KBM-7 (cell line): ENCODE measurements at places on chromosomes 2 and 18.
A peak's percentile ranks its signal among the peaks of the same experiment; 100 is the strongest.

GRCh38 chr2:29420999-29421782, 306.0 kb downstream of the CLIP4 start:
- DNase-seq = no peak

DNA sequence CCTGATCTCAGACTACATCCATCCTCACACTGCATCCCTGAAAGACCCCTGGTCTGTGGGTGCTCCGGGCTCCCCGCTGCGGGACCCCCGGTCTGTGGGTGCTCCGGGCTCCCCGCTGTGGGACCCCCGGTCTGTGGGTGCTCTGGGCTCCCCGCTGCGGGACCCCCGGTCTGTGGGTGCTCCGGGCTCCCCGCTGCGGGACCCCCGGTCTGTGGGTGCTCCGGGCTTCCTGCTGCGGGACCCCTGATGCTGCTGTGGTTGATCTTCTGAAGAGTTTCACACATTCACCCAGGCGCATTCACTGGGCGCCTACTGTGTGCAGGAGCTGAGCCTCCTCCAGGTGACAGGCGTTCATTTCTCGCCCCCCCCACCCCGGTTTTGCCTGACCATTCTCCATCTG, 162.7 kb upstream of the SALL3 start:
- DNase-seq = no peak

DNA sequence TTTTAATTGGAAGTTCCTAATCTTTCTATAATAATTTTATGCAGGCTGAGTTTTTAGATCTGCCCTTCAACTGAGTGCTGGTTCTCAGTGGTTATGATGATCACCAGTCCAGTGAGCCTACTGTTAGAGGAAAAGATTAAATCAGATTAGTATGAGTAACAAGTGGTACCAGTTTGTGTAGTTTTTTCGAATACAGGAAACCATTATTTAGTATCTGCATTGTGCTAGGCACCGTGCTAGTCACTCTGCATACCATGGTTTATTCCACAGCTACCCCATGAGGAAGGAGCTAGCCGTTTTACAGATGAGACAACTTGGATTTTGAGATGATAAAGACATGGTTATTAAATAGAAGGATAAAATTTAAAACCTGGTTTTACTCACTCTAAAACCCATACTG, 6.1 kb downstream of the PSMD1 start:
- no peak for DNase-seq

- DNase-seq = no peak
These were observed 32.3 kb upstream of the OLA1 start for GRCh38 chr2:174280596-174280995.

- peak; percentile 25 for DNase-seq
These were observed 392.4 kb downstream of the TXNL1 start for GRCh38 chr18:56245866-56246580.

- DNase-seq = no peak
These were observed 438.2 kb downstream of the NBAS start for GRCh38 chr2:15122915-15123314.

DNA sequence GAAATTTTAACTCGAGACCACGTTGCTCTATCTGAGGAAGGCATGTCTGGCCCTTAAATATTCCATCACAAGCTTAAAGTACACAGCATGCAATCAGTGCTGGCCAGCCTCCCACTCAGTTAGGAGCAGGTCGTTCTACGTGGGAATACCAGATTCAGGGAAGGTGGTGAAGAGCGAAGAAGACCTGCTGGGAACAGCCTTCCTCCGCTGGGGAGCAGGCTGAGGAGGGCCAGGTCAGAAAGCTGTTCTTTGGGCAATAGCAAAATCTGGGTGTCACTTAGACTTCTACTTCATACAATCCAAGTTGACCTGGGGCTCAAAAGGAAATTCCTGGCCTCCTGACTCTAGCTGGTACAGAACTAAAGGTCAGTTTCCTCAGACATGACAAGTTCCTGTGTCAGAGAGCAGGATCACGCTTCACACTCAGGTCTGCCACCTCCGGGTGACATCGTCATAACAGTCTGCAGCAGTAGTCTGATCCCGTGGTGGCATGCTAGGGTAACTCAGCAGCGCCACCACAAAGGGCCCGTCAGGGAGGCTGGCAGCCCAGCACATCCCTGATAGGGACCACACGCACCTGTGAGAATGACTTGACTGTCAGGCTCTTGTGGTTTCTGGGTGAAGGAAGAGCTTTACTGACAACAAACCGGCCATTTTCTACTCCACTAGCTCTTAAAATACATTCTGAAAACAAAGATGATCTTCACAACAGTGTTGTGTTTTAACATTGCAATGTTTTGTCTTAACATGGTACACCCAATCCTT, 35.2 kb upstream of the NAPG start:
- peak; percentile 62 for DNase-seq

- DNase-seq = no peak
These were observed 265.4 kb downstream of the ZNF385B start for GRCh38 chr2:179596018-179596417.

DNA sequence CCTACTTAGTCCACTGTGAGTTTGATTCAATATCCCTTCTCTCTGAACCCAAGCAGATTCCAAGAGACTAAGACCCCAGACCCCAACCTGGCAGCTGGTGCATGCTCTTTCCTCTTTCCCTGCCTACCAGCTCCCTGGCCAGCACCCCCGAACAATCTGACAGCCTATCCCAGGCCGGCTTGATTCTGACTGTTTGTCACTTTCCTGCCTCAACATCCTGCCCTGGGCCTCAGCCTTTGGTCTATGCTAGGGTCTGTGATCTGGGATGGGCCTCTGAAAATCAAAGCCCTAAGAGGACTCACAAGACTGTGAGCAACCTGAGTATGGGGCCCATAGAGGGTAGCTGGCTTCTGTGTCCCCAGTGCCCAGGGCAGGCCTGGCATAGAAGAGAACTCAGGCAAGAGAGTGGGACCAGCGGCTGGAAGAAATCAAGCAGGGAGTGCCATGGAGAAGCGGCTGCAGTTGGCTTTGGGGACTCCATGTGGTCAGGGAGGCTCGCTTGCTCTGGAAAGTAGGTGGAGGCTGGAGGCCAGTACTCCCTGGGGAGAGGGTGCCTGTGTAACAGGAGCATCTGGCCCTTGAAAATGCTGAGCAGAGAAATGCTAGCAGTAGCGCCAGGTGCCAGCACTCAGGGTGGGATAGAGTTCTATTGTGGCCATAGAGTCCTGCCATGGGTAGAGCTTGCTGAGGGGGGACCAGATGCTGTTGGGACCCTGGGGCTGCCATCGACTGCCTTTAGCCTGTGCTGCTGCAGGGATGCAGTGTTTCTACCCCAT, 343.9 kb downstream of the DYSF start:
- no peak for DNase-seq

DNA sequence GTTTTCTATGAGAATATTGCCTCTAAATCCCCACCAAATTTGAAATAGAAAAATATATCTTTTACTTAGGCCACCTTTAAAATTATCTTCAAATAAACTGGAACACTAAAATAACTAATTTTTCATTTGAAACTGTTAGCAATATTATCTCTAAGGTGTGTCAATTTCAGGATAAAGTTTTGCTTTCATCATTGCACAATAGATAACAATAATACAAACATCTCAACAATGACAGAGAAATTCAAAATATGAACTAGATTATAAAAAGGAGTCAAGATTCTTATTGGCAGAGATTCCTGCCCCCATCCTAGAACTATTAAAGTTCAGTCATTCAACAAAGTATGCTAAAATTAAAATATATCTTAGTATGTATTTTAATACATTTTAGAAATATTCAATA, 117.9 kb downstream of the SCN9A start:
- DNase-seq = no peak

GRCh38 chr2:144607891-144608521, 88.1 kb upstream of the ZEB2 start:
- DNase-seq = no peak

- DNase-seq = no peak
These were observed 141.6 kb downstream of the ZNF236 start for GRCh38 chr18:76963936-76964335.

GRCh38 chr18:58316396-58317342, 272.6 kb downstream of the NEDD4L start:
- DNase-seq = no peak

DNA sequence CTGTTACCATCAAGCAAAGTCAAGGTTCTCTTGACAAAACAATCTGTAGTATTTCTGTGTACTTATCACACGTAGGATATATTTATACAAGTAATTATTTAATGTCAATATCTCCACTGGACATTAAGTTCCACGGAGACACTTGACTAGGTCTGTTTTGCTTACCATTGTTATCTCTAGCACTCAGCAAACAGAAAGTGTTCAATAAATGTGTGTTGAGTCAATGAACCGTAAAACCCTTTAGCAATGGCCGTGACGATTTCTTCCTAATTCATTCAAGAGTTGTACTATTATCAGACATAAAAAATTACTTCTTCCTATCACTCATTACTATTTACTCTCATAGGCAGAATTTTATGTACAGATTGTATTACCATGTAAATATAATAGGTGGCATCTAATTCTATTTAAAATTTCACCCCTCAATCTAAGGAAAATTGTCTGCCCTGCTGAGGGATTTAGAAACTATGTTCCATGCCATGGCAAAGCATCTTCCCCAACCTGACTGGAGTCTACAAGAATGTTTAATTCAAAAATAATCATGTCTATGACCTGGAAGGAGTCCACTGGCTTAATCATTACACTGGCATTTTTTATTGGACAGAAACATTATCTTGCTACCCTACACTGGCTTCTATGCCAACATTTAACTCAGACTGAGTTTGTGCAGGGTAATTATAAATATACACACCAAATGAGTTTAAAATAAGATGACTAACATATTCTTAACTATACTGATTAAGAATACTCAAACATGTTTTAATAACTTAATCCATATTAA, 301.9 kb downstream of the ZEB2 start:
- no peak for DNase-seq

DNA sequence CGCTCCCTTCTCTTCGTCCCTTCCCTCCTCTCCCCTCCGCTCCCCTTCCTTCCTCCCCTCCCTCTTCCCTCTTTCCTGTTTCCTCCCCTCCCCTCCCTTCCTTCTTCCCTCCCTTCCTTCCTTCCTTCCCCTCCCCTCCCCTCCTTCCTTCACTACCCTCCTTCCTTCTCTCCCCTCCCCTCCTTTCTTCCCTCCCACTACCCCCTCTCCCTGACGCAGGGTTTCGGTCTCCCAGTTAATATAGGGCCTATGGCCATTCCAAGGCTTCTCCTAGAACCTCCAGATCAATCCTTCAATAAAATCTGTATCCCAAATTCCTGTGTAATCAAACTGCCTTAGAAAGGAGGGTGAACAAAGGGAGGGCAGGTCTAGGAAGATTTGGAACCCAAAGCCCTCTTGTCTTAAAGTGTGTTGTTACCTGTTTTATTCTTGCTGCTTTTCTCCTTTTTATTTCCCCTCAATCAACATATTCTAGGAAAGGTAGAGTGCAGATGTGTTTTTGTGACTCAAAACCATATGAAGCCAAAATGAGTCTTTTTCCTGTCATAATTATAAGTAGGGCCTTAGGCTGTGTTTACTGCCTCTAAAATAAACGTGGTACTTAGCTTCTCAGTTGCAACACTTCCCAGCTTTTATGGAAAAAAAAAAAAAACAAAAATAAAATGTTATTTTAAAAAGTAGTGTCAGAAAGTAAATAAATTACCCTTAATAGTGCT, 53.7 kb downstream of the GPD2 start:
- no peak for DNase-seq

GRCh38 chr2:156687715-156688114, 251.5 kb downstream of the GPD2 start:
- DNase-seq = no peak
